Gastrocnemius medialis (tissue), 4 donors: ENCODE measurements at places on chromosomes 11 and 22.

DNA sequence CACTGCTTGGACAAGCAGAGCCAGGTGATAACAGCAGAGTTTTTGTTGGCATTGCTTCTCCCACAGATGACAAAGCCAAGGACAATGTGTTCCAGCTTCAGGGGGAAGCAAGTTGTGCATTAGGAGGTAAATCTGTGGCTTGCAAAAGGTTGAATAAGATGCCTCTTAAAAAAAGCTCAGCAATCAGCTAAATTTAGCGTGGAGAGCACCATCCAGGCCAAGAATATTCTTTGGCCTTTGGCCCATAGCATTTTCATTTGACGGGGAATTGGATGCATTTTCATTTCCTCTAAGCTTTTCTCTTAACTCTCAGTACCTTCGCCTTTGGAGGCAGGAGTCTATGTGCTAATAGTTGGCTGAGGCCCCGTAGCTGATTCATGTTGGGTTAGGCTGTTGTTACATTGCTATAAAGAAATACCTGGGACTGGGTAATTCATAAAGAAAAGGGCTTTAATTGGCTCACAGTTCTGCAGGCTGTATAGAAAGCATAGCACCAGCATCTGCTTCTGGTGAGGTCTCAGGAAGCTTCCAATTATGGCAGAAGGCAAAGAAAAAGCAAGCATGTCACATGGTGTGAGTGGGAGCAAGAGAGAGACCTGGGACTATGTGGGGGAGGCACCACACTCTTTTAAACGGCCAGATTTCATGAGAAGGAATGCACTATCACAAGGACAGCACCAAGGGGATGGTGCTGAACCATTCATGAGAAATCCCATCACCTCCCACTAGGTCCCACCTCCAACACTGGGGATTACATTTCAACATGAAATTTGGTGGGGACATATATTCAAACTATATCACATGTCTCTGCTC lies 350.1 kb upstream of the C11orf87 start:
- peak; percentile 44 for DNase-seq

DNA sequence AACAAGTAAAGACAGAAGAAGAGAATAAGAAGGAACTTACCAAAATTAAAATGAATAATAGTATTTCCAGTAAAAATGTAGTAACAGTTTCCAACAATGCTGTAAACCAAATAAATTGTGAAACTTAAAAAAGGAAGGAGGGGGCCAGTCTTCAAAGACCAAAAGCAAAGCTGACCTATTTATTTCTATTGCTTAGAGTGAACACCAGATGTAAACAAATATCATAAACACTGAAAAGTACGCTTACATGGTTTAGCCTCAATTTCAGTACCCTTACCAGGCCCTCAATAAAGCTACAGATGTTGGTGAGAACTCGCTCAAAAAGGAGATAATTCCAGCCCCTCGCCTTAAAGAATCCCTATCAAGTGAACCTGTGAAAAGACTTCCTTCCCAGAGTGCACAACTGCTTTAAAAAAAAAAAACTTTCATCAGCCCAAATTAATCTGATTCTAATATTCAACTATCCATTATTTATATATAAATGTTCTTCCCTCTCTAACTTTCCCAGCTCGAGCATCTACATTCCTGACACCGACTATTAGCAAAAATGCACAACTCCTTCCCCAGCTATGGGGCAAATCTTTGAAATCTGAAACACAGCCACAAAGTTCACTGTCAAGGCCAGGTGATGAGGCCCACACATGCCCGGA lies 2.4 kb downstream of the PHF21A start:
- DNase-seq, result no peak

- DNase-seq, result peak; percentile 80
Observed at GRCh38 chr11:68528630-68529029, 68.1 kb downstream of the PPP6R3 start.

- no peak for DNase-seq
Observed at GRCh38 chr11:92411431-92411830, 186.8 kb downstream of the FAT3 start.

DNA sequence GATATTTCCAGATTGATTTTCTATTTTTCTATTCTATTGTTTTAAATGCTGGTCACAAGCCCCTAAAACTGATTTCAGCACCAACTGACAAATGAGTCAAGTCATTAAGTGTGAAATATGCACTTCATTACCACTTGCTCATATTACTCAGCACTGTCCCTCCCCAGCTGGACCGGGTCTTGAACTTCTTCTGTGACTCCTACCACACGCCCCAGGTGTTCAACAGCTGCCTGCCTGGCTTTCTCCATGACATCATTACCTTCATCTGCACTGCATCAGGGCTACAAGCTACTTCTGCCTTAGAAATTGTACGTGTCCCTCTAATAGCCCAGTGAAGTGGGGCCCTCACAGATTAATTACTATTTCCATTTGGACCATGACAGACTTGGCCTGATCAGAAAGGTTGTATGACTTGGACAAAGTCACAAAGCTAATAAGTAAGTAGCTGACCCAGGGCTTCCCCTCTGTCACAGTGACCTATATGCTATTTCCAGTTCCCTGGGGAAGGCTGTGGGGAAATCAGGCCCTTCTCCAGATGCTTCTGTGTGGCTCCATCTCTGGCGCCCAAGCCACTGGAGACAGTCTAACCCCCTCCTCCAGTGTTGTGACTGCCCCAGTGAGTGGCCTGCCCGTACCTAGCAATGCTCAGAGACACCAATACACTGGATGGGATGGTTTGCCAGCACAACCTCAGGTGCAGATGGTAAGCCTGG lies 18.1 kb downstream of the TBC1D10A start:
- no peak for DNase-seq

- no peak for DNase-seq
Observed at GRCh38 chr22:28282405-28283067, 363.5 kb upstream of the PITPNB start.

- DNase-seq, result no peak
Observed at GRCh38 chr11:46381819-46382645, 563 bp downstream of the MDK start.

GRCh38 chr11:93073026-93073425 lies 103.6 kb downstream of the MTNR1B start:
- no peak for DNase-seq

- DNase-seq, result no peak
Observed at GRCh38 chr11:117128289-117128688, 15.8 kb upstream of the PAFAH1B2 start.

- DNase-seq, result no peak
Observed at GRCh38 chr22:44736581-44737405, 15.6 kb upstream of the ARHGAP8 start.

- DNase-seq, result no peak
Observed at GRCh38 chr11:57413681-57414080, 13.2 kb downstream of the SLC43A3 start.

DNA sequence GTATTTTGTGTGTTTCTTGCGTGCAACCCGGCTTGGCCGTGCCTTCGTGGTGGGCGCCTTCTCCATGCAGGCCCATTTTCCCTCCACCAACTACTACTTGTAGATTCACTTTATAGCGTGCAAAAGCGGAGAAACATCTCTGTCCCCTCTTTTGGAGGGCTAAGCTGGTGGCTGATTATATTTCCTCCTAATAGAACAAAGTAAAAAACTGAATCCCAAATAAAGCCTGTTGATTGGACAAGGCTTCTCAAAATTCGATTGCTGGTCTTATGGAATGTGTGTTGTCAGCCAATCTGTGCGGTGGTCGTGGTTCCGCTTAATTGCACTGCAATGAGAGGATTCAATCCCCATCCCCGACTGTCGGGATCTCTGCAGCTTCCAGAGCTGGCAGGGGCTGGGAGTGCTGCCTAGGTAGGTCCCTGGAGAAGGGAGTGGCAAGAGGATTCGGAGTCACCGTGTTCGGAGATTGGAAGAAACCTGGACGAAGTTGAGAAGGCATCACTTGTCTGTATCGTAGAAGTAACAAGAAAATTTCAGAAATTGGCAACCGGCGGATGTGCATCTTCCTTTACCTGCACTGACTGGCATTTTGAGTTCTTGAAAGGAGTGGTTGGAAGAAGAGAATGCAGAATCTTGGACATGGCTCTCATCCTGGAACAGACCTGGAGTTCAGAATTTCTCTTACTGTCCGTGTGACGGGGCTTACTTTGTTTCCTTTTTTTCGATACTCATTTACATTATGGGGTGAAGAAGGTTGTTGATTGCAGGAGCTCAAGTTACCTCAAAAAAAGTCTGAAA lies 1.1 kb downstream of the HMGXB4 start:
- no peak for DNase-seq

- DNase-seq, result no peak
Observed at GRCh38 chr22:36257948-36258670, 5.2 kb downstream of the APOL1 start.

GRCh38 chr11:77137421-77137820 lies 9.4 kb downstream of the MYO7A start:
- DNase-seq, result no peak

DNA sequence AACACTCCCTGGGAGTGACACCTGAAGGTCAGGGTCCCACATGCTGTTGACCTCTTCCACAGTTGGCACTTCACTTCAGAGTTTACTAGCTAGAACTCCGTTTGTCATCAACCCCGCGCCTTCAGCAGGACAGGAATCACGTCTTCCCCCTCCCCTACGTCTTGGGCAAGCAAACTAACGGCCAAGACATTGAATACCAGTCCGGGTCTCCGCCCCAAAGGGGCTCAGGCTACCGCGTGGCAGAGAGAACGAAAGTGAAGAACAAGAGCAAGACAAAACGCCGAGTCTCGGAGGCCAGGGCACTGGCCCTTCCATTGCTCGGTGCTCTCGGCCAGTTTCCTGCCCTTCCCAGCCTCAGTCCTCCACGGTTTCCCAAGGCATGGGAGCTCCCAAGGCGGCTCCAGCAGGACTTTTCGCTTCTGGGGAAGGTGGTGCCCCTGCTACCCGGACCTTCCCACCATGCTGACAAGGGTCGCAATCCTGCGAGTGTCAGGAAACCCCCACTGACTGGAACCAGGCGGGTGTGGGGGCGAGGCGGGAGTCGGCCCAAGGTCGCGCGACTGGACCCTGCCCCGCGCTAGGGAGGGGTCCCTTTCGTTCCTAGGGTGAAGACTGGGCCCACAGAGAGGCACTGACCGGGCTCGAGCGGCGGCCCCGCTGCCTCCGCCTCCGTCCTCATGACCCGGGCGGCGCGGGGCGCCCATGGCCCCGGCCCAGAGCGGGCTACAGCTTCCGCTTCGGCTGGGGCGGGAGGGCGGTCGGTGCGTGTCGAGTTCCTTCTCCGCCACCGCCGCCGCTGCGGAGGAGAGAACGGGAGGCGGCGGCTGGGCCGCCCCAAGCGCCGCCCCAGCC lies at the start of gene GUCD1:
Gene GUCD1, minus strand, starts transcription at position 826 of the 852 bp plus-strand sequence. Its CDS starts 147 bp downstream, at position 679.
- DNase-seq, result peak; percentile 27

DNA sequence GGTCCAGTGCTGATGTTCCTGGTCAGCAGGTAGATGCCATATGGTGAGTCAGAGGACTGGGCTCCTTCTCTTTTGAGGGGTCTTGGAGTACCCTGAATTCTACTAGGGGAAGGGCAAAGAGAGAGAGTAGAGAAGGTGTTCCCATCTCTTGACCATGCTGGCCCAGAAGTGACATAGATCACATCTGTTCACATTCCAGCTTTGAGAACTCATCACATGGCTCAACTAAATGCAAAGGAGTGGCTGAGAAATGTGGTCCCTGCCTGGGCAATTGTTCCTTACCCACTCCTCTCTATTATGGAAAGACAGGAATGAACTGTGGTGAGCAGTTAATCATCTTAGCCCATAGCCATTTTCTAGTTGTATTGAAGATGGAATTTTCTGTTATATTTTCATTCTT lies 105.4 kb upstream of the TIMP3 start:
- no peak for DNase-seq

- DNase-seq, result no peak
Observed at GRCh38 chr11:2299773-2300172, 1.9 kb downstream of the C11orf21 start.

GRCh38 chr11:6414874-6415328 lies 4.0 kb downstream of the APBB1 start:
- DNase-seq, result no peak

DNA sequence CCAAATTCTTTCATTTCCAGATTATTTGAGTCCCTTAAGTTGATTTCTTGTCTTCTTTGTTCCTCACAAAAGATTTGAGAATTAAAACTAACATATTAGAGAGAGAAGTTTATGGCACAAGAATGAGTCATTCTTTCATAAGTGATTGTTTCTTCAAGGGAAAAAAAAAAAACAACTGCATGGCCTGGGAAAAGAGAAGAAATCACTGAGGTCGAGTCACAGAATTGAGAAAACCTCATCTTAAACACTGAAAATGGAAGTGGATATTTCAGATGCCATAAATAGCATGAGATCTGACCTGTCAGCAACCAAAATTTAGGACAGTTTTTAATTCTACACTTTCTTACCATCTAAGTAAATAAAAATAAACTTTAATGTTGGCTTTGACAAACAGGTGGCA lies 87.2 kb downstream of the CWF19L2 start:
- no peak for DNase-seq

- no peak for DNase-seq
Observed at GRCh38 chr11:73784080-73784634, 3.5 kb upstream of the MRPL48 start.

GRCh38 chr11:92211576-92212167 lies 12.9 kb upstream of the FAT3 start:
- DNase-seq, result no peak

DNA sequence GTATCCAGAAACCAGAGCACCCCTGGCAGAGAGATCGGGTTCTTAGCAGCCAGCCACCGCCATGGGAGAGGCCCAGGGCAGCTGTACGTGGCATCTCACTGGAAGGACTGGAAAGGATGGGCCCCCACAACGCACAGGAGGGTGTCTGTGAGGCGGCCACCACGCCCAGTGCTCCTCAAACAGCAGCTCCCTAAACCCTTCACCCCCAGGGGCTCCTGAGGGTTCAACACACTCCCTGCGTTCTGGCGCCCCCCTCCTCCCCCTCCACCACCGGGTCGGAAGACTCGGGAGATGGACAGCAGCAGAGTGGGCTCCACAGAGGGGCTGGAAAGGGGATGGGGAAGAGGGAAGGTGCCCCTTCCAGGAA lies 1.1 kb downstream of the MAPK12 start:
- peak; percentile 46 for DNase-seq

GRCh38 chr22:36816339-36816635 lies 548 bp downstream of the PVALB start:
- no peak for DNase-seq

- DNase-seq, result no peak
Observed at GRCh38 chr22:22720201-22720723, 75.8 kb downstream of the GGTLC2 start.

DNA sequence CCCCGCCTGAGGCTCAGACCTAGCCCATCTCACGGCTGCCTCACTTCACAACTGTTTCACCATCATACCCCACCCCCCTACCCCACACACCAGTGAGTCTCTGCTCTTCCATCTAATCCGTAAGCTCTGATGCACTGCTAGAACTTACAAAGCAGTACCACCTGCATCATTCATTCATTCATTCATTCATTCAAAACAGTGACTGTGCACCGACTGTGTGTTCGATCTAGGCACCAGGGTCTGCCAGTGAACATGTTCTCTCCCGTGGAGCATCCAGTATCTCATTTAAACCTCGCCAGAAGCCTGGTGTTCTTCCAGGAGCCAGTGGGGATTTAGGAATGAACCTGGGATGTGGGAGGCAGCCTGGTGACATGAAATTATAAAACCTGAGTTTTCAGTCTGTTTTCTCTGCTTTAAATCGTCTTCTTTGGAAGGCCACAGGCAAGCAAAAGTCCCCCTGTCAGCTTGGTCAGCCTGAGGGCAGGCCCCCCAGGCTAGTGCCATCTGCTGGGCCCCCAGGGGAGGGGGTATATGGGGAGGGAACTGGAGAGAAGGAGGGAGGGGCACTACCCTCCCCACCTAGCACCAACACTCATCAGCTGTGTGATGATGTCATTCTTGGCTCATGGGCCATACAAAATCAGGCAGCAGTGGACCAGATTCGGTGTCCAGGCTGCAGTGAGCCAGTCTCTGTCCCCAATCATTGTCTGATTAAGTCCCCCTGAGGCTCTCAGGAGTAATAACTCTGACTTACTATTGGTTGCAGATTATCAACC lies 18.4 kb downstream of the TMPRSS6 start:
- DNase-seq, result no peak

GRCh38 chr11:128464878-128465450 lies 122.4 kb downstream of the ETS1 start:
- no peak for DNase-seq
